ENCODE measurements at places on chromosomes 7 and 10. TPM values are rescaled to one million over a fixed set of nuclear protein-coding genes. Genes with fewer than 3 reads are reported as not detected.

GRCh38 chr10:77507291-77507880 is 130.2 kb downstream of the KCNMA1 start:
- no peak for DNase-seq

DNA sequence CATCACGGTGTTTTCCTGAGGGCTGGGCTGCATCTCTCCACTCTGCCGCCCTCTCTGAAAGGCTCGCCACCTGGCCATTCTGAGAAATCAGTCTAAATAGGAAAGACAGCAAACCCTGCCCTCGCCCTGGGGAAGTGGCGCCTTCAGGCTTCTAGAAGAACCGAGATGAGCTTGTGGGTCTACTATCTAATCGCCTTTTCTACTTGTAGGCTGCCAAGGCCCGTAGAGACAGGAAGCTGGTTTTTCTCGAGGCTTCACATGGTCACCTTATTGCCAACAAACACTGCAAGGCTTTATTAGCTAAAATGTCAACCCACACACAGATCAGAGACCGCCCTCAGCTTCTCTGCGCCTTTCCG is 21.4 kb downstream of the LAT2 start:
- no peak for DNase-seq

DNA sequence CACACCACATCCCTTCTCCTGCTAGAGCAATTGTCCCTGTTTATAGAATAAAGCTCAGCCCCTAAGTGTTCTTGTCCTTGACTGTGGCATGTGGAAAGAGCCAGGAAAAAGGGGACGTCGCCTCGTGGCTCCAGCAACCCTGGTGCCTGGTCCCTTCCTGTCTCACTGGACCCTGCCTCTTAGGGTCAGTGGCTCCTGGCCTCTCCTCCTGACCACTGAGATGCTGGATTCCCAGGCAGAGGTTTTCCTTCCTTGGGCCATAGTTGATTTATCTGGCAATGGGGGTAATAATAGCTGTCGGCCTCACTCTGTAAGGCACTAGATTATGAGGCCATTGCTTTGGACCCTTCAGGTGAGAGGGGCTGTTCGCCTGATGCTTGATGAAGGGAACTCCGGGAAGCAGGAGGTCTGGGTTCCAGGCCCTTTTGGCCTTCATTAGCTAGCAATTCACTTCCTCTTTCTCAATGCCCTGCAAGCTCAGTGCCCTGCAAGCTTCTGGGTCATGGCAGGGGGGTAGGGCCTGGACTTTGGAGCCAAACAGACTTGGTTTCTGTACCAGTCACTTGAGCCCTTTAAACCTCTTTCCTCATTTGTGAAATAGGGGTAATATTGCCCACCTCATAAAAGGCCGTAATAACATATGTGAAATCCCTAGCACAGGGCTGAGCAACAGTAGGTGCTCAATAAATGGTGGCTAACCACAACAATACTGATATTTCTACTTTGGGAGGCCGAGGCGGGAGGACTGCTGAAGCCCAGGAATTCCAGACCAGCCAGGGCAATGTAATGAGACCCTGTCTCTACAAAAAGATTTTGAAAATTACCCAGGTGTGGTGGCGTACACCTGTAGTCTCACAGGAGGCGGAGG is 1.1 kb downstream of the ASL start:
- no peak for DNase-seq

GRCh38 chr7:94577357-94577756 is 67.7 kb downstream of the CASD1 start:
- DNase-seq: no peak

The OR2A1 gene
- 0.36 TPM for total RNA-seq

The LRRD1 gene
- total RNA-seq: 0.83 TPM
